ENCODE measurements at places on chromosomes 7 and 10. TPM values are rescaled to one million over a fixed set of nuclear protein-coding genes. Genes with fewer than 3 reads are reported as not detected.

The SPDYE2B gene
- not detected for total RNA-seq

The IFIT5 gene
- total RNA-seq = 2.3 TPM

GRCh38 chr7:135964274-135964673 lies 12.9 kb downstream of the MTPN start:
- no peak for DNase-seq

DNA sequence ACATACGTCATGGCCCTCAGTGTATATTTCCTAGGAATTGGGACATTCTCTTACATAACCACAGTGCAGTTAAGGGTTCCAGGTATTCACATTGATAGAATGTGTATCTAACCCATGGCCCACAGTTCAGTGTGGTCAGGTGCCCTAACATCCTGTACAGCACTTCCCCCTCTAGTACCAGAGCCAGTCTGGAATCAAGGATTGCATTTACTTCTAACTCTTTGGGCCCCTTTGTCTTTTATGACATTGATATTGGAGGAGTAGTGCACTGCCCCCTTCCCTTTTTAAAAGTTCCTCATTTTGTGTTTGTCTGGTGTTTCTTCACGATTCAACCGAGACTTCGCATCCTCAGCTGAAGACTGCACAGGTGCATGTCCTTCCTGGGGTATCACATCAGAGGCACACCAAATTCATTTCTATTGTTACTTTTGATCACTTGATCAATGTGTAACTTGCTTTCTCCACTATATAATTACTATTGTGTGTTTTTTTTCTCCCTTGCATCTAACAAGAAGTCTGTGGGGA lies 22.4 kb upstream of the NPFFR1 start:
- DNase-seq = no peak

DNA sequence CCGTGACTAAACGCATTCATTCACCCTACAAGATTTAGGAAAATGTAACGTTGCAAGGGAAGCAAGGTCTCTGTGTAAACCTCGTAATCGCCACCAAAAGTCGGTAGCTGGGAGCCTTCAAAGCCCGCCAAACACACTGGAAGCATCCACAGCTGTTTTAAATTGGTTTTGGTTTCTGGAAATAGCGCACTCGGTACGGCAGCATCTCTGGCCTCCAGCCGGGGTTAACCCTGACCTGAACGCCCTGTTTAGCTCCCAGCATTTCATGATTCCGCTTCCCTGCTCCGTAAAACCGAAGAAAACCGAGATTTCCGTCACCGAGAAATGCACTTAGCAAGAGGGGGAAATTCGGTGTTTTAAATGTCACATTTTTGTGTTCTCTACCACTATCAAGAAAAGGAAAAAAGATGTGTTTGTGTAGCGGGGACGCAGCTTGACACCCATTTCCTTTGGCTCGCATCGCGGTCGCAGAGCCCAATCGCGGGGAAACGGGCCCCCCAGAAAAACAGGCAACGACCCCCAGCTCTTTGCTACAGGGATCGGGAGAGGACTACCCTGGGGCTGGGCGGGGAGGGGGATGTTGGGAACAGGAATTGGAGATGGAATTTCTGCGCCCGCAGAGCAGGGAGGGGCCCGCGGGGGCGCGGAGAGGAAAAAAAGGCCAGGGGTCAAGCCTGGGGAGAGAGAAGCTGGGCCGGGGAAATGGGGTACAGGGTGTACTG lies 646 bp downstream of the SGCE start:
- DNase-seq = peak; percentile 33

All from Caco-2 (cell line).